Type B pancreatic cell (in vitro differentiated cells): ENCODE measurements at places on chromosomes 3 and 15.

DNA sequence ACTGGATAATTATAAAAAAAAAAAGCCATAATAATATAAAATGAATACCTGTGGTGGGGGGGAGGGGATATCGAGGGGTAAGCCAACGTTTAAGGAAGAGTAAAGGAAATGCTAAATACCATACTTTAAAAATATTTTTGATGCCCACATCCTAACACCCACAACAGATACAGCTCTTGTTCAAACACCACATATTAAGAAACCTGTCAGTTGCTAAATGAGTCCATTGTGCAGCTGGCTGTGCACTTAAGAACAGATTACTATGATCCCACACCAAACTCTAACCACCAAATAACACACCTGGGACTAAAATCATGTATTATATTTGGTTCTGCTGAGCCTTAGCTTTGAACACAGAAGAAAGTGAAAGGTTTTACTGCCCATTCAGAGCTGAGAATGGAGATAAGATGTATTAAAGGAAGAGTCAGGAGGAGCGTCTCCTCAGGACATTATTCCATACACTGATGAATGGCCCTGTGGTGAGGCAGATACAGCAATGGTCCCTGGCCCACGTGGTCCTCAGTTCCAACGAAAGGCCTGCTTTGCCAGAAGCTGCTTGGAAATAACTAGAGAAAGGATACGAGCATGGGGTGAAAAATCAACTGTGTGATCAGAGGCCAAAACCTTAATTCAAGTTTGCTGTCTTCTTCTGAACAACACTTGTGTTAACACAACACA lies 515.4 kb downstream of the FOXP1 start:
- H3K27me3 ChIP-seq: no peaks in the 10 kb centered on the region
- H3K36me3 ChIP-seq: peaks cover 3% of the 10 kb centered on the region
- DNase-seq: no peak
- H3K4me1 ChIP-seq: peaks cover 57% of the 10 kb centered on the region

DNA sequence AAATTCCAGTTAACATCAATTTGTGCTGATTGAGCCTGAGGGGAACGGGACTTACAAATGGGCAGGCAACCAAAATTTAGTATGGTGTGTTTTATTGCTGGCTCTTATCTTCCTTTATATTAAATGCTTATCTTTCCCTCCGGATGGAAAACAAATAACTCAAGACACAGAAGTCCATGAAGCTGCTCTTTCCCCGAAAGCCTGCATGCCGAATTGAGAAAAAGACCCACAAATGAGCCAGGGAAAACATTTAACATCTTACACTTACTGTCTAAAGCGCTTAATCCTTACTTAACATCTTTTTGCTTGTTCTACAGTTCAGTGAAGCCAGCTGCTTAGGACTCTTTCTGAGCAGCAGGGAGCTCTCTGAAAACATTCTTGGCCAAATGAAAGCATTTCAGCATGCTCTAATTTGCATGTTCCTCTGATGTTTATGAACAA lies 49.5 kb downstream of the HEG1 start:
- H3K4me1 ChIP-seq: peaks cover 17% of the 10 kb centered on the region
- no peak overlapping the region for H3K27ac ChIP-seq
- peaks cover 17% of the 10 kb centered on the region for H3K36me3 ChIP-seq
- no peaks in the 10 kb centered on the region for H3K27me3 ChIP-seq

DNA sequence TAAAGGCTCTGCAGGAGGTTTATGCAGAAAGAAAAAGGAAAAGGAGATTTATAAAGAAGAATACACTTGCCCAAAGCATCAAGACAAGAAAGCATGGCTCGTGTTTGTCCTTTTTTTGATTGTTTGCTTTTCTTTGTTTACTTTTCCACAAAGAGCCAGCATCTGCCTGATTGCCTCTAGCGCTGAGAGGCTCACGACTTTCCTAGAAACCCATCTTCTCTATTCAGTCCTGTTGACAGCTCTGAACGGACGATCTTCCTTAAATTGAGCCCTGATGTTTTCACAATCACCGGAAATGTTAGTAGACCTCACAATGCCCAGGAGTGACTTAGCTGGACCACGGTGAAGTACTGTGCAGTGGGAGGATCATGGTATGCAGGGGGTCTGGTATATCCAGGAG lies 12.4 kb downstream of the GP5 start:
- H3K36me3 ChIP-seq: no peaks in the 10 kb centered on the region
- H3K4me3 ChIP-seq: no peak overlapping the region
- peaks cover 11% of the 10 kb centered on the region for H3K27me3 ChIP-seq
- H3K27ac ChIP-seq: no peak overlapping the region
- peak; percentile 6 for DNase-seq

GRCh38 chr15:52636459-52636858 lies 42.7 kb downstream of the ATOSA start:
- H3K4me1 ChIP-seq: no peaks in the 10 kb centered on the region
- H3K36me3 ChIP-seq: no peaks in the 10 kb centered on the region
- no peak overlapping the region for H3K27ac ChIP-seq
- no peaks in the 10 kb centered on the region for H3K27me3 ChIP-seq

GRCh38 chr15:65466901-65467300 lies 44.2 kb upstream of the IGDCC4 start:
- H3K36me3 ChIP-seq: peaks cover 14% of the 10 kb centered on the region
- H3K4me3 ChIP-seq: no peak overlapping the region
- H3K27me3 ChIP-seq: no peaks in the 10 kb centered on the region
- DNase-seq: no peak
- H3K4me1 ChIP-seq: no peaks in the 10 kb centered on the region
